ENCODE measurements at places on chromosomes 6 and 20.

DNA sequence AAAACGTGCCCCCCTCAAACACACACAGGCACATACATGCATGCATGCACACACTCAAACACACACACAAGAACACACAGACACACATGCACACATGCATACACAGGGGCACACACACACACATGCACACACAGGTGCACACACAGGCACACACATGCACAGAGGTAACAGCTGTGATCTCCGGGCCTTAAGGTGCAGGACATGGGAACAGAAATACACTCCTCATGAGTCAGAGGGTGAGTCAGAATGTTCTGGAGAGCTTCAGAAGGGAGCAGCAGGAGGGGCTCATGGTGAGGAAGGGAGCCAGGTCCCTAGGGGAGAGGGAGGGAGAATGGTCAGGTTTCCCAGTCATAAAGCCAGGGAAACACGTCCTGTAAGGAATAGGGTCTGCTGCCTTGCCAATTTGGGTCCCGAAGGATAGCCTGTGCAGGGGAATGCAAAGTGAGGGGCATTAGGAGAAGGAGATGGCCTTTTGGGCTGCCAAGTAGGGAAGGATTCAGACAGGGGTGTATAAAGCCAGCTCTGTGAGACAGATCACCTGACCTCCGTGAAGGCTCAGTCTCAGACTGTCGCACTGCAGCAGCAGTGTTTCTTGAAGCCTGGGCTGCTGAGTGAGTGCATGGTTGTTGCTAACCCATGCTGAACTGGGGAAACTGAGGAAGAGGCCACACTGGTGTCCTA, 123.9 kb downstream of the MAFB start:
- no peak for DNase-seq

- no peak for DNase-seq
Measured at GRCh38 chr6:166221040-166221439, 53.4 kb upstream of the TBXT start.

DNA sequence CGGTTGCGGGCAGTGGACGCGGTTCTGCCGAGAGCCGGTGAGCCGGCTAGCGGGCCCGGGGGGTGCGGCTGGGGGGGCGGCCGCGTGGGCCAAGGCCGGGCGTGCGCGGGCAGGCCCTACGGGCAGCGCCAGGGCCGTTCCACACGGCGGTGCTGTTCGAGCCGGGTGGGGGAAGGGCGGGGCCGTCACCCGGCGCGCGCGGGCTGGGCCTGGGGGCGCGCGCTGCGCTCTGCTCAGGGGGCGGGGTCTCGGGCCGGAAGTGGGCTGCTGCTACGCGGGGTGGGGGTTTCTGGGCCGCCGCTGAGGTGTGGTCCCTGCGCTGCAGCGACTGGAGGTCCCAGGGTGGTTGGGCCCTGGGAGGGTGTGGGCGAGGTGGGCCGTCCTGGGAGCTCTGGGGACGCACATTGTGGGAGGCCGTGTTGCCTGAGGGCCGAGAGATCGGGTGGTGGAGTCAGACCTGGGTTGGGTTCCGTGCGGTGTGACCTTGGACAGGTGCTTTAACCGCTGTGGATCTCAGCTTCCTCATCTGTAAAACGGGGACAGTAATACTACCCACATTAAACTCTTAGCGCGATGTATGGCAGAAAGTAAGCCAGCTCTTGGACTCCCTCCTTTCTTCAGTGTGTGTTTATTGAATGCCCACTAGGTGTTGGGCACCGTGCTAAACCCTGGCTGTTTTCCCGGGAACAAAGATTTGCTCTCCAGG, 391 bp downstream of the MAPRE1 start:
- DNase-seq, result peak; percentile 82

DNA sequence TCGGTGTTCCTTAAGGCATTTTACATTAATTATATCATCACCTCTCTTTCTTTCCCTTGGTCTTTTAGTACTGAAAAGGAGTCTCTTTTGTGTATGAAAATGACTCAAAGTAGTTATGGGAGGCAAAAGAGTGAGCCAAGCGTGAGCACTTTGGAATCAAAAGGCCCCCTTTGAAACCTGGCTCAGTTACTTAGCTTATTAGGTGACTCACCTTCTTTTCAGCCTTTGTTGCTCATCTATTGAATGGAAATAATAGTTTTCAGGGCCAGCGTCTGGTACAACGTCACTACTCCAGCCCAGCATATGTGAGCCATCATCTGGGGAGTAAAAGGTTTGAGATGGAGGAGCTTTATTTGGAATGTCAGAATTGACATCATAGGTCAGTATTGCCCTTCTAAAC, 147.4 kb upstream of the SCGN start:
- DNase-seq, result no peak

DNA sequence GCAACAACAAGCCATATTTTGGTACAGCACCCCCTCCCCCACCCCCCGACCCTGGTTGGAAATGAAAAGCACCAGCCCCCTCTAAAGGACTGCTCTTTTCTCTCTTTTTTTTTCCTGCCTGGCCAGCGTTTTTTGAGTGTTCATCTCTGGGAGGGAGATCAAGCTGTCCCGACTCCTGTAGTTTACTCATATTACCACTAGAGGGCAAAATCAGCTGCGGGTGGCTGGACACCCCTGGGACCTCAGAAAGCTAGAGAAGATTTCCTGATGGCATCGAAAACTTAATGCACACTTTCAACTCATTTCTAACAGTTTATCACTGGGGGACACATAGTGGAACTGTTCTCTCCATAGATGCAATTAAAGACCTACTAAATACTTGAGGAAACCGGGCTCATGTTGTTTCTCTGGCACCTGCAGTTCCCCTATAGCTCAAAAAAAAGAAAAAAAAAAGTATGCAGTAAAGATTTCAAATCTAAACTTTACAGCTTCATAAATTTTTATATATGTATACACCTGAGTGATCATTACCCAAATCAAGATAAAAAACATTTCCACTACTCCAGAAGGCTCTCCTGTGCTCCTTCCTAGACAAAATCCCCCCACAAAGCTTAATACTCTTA, 24.4 kb downstream of the CNBD2 start:
- peak; percentile 90 for DNase-seq

GRCh38 chr6:116518621-116519368, 7.4 kb downstream of the CALHM5 start:
- no peak for DNase-seq

GRCh38 chr6:10384610-10385523, 30.0 kb downstream of the TFAP2A start:
- DNase-seq, result no peak

DNA sequence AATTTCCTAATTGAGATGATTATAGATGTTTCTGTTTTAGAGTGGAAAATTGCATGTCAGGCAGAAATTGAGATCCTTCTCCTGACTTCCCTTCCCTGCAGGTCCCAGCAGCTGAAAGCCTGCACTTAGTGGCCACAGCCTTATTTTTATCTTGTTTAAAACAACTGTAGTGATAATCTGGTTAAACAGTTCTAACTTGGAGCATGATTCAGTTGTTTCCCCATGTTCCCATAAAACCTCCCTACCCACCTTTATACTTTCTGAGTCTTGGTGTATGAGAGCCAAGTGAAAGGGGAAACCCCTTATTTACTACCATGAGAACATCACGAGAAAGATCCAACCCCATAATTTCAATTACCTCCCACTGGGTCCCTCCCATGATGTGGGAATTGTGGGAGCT, 195.2 kb downstream of the SLC16A10 start:
- DNase-seq, result no peak

- DNase-seq, result no peak
Measured at GRCh38 chr20:11001764-11002540, 328.2 kb upstream of the JAG1 start.

DNA sequence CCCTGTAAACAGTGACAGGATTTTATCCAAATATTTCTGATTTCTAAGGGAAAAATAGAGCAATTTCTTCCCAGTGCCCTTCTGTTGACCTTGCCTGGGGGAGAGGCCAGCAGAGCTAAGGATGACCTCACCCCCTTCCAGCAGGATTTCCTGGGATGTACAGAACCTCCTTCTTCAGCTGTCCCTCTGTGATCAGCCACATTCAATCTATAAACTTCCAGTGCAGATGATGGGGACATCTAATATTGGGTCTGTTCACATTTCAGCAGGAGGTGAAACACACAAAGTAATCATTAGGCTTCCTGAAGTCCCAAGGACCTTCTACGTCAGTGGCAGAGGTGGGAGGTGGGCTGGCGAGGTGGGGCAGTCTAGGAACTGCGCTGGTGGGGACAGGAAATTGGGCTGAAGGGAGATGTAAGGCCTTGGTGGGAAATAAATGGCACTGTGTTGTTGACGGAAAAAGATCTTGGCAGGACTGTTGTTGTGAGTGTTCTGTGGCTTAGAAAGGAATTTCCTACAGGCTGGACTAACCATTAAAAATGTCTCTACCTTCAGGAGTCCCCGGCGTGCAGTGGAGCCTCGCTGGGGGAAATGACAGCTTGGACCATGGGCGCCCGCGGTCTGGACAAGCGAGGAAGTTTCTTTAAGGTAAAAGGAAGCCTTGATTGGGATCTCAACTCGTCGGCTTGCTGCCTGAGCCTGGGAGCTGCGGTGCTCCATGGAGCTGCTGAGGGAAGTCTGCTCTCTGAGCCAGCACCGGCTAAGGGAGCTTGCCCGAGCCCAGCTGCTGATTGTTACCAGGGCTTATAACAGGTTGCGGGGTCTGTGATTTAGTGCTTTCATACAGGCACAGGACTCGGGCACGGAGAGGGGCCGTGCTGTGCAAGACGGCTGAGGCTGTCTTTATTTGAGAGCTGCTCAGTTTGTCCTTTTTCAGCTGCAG, 127.9 kb upstream of the NAA20 start:
- DNase-seq, result no peak

GRCh38 chr6:82371799-82372546, 8.4 kb downstream of the TPBG start:
- no peak for DNase-seq

- DNase-seq, result no peak
Measured at GRCh38 chr6:6697620-6698019, 109.1 kb downstream of the LY86 start.

DNA sequence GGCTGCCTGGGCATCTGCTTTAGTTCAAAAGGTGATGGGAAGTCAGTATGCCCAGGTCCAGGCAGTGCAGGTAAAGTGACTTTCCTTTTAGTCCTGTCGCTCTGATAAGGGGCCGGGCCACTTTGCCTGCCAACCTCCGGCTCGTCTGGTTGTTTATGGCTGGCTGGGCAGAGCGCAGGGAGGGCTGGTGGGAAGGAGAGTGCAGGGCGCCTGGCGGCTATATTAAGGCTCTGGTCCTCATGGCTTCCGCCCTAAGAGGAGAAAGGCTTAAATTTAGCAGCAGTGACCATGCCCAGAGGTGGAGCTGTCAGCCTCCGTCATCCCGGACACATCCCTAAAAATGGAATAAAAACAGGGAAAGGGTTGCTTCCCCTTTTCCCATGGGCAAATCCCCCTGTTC, 14.6 kb downstream of the GATA5 start:
- DNase-seq, result no peak

DNA sequence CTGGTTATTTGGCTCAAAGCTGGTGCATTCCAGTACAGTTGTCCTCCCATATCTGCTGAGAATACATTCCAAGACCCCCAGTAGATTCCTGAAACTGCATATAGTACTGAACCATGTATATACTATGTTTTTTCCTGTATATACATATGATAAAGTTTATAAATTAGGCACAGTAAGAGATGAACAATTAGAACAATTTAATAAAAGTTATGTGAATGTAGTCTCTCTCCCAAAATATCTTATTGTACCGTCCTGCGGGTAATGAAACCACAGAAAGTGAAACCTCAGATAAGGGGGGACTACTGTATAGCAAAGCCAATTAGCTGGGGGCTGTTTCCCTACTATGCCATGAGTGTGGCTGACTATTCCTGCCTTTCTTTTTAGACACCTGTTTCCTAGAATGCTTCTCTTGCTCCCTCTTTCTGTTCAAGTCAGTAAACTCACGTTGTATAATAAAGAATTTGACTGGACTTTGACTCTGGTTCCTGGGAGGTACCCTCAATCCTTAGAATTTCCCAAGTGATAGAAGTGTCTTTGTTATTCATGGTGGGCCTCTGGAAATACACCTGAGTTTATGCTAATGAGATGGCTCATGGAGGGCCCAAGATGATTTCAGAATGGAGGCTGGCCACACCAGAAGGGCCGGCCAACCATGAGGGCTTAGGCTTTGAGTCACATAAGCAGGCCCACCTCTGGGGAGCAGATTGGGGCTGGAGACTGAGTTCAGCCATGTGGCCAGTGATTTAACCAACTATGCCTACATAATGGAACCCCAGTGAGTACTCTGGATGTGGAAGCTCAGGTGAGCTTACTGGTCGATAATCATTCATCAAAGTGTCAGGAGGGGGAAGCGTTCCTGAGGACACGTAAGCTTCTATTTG, 689 bp upstream of the BLOC1S5 start:
- no peak for DNase-seq

DNA sequence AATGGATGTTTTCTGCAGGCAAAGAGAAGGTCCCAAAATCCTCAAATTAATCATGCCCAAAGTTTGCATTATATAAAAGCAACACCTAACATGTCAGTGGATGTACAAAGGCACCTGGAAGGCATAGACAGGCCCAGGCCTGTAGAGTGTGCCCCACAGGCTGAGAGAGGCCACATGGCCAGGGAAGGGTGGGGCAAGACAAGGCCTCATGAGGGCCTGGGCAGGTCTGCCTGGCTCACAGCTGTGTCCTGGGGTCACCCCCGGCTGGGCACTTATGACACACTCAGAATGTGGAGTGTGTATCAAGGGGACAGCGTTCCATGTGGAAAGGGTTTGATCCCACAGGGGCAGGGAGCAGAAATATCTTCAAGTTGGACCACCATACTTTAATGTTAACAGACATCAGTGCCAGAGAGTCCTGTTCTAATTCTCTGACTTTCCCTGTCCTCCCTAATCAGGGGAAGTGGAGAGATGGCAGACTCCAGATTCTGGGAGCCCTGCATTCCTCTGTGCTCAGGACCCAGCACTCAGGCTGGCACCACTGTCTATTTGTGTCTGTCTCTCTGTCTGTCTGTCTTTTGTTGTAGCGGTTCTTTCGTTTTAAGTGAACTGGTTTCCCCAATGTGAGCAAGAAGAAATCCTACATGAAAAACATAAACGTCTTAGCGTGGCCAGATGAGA, 178.3 kb upstream of the FOXA2 start:
- DNase-seq, result no peak

DNA sequence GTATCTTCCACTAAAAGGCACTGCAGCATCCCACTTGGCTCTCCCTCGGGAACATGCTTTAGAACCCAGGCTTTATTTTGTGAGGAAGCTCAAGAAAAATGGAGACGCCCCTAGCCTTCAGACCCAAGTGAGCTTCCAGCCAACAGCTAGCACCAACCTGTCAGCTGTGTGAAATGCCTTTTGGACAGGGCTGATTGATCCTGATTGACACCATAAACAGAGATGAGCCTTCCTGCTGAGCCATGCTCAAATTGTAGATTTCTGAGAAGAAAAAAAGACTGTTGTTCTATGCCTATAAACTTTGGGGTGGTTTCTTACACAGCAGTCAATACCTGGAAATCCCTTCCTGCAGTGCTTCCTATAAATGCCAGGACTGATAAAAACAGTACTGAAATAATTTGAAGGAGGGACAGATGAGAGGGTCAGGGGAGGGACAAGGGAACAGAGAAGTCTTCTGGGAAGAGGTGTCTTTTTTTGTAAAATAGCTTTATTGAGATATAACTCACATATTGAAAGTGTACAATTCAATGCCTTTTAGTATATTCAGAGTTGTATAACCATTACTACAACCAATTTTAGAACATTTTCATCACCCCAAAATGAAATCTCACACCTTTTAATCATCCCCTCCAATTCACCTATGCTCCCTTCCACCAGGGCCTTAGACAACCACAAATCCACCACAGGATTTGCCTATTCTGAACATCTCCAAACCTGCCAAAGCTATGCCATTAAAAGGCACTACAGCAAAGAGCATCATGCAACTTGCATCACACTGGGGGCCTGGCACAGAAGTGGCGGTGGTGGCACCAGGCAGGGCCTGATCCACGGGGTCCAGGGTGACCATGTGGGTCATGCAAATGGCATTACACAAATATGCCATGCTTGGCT, 2.7 kb upstream of the STK4 start:
- no peak for DNase-seq

All from HuH-7 (cell line).